GM23338 (cell line): ENCODE measurements at places on chromosomes 13 and 19. TPM values are rescaled to one million over a fixed set of nuclear protein-coding genes. Genes with fewer than 3 reads are reported as not detected.

Gene DMKN
- total RNA-seq = 259 and 276 TPM in 2 replicates

Gene LILRA5
- not detected in 2 replicates for total RNA-seq

Gene IGFL1
- not detected in 2 replicates for total RNA-seq

Gene TMC4
- total RNA-seq = 0.58 and 2.3 TPM in 2 replicates

GRCh38 chr19:35897706-35898451 lies 2.5 kb downstream of the NFKBID start:
- H3K4me1 ChIP-seq = peaks cover 21% of the 10 kb centered on the region
- H3K27ac ChIP-seq = no peak overlapping the region
- H3K27me3 ChIP-seq = no peaks in the 10 kb centered on the region
- H3K4me3 ChIP-seq = peak overlapping the region; percentile 99

- peaks cover 30% of the 10 kb centered on the region for H3K4me1 ChIP-seq
- H3K36me3 ChIP-seq = no peaks in the 10 kb centered on the region
- DNase-seq = no peak
- H3K27ac ChIP-seq = no peak overlapping the region
Observed at GRCh38 chr19:46295401-46296201, 1.2 kb upstream of the HIF3A start.

GRCh38 chr13:46383383-46383782 lies 3.7 kb downstream of the RUBCNL start:
- no peak overlapping the region for H3K27ac ChIP-seq
- H3K27me3 ChIP-seq = peaks cover 43% of the 10 kb centered on the region
- no peaks in the 10 kb centered on the region for H3K36me3 ChIP-seq
- DNase-seq = no peak

- no peak overlapping the region for H3K27ac ChIP-seq
- H3K4me3 ChIP-seq = peak overlapping the region; percentile 23; the same call in 1 of the 2 replicates
Observed at GRCh38 chr19:8578642-8579265, 1.5 kb upstream of the MYO1F start.

DNA sequence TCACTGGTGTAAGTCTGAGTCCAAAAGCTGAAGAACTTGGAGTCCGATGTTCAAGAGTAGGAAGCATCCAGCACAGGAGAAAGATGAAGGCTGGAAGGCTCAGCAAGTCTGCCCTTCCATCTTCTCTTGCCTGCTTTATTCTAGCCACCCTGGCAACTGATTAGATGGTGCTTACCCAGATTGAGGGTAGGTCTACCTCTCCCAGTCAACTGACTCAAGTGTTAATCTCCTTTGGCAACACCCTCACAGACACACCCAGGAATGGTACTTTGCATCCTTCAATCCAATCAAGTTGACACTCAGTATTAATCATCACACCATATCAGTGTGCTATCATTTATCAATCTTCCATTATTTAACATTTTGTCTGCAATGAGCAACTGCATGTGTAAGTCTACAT lies 223.5 kb downstream of the GPC5 start:
- no peak overlapping the region for H3K4me3 ChIP-seq
- no peak overlapping the region for H3K27ac ChIP-seq
- H3K4me1 ChIP-seq = no peaks in the 10 kb centered on the region
- no peaks in the 10 kb centered on the region for H3K27me3 ChIP-seq
- DNase-seq = no peak

GRCh38 chr19:2385053-2385721 lies 25.1 kb downstream of the TMPRSS9 start:
- no peaks in the 10 kb centered on the region for H3K36me3 ChIP-seq
- DNase-seq = peak; percentile 91
- H3K27ac ChIP-seq = no peak overlapping the region

- H3K4me3 ChIP-seq = no peak overlapping the region
- peaks cover 22% of the 10 kb centered on the region for H3K4me1 ChIP-seq
- H3K27ac ChIP-seq = no peak overlapping the region; the same call in 1 of the 2 replicates
- H3K36me3 ChIP-seq = no peaks in the 10 kb centered on the region
- no peaks in the 10 kb centered on the region for H3K27me3 ChIP-seq
Observed at GRCh38 chr19:33507021-33507956, 14.3 kb downstream of the PEPD start.

- peak overlapping the region; percentile 90 for H3K27ac ChIP-seq
- H3K27me3 ChIP-seq = no peaks in the 10 kb centered on the region
- no peak for DNase-seq
- H3K4me1 ChIP-seq = peaks cover 5% of the 10 kb centered on the region
- peak overlapping the region; percentile 59 for H3K4me3 ChIP-seq
Observed at GRCh38 chr19:44954278-44954648, 917 bp upstream of the CLPTM1 start.

- H3K4me3 ChIP-seq = peak overlapping the region; percentile 58
- DNase-seq = peak; percentile 56
- H3K27ac ChIP-seq = no peak overlapping the region
- H3K27me3 ChIP-seq = peaks cover 29% of the 10 kb centered on the region
- H3K4me1 ChIP-seq = peaks cover 52% of the 10 kb centered on the region
- no peaks in the 10 kb centered on the region for H3K36me3 ChIP-seq
Observed at GRCh38 chr13:106533943-106534638, 1.4 kb downstream of the EFNB2 start.
